ENCODE measurements at places on chromosomes 6 and 20.

- DNase-seq, result no peak
Measured at GRCh38 chr6:93794166-93794565, 374.8 kb upstream of the EPHA7 start.

DNA sequence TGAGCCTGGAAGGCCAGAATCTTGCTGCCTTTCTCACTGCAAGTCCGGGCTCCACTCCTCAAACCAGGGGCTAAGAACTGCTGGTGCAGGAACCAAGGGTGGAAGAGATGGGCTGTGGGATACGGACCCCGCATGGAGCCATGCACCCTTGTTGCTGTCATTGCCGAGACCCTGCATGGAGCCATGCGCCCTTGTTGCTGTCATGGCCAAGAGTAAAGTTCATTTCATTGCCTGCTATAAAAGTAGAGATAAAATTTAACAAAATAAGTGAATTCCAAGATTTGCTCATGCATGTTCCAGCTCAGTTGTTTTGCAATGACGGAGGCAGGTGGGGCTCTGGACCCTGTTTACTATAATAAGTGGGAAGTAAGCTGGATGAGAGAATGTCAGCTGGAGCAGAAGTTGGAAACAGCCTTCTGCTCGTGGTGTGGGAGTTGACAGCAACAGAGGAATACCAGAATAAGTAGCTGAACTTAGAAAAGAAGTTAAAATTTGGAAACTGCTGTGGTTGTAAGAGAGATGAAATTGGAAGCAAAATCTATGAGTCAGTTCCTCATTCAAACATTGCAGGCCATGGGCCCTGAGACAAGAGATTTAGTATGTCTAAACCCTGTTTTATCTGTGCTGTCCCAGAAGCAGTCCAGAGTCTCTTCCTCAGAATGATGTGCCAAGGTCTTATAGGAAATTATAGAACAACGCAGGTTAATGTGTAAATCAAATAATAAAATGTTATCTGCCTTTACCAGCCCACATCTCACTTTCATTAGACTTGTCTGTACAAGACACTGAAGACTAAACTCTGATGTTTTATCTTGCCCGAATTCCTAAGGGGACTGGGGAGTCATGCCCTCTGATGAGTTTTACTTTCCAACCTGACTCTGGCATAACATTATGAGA lies 15.8 kb upstream of the THBS2 start:
- DNase-seq, result no peak

GRCh38 chr6:4021854-4022695 lies 56.9 kb downstream of the FAM217A start:
- DNase-seq, result no peak

DNA sequence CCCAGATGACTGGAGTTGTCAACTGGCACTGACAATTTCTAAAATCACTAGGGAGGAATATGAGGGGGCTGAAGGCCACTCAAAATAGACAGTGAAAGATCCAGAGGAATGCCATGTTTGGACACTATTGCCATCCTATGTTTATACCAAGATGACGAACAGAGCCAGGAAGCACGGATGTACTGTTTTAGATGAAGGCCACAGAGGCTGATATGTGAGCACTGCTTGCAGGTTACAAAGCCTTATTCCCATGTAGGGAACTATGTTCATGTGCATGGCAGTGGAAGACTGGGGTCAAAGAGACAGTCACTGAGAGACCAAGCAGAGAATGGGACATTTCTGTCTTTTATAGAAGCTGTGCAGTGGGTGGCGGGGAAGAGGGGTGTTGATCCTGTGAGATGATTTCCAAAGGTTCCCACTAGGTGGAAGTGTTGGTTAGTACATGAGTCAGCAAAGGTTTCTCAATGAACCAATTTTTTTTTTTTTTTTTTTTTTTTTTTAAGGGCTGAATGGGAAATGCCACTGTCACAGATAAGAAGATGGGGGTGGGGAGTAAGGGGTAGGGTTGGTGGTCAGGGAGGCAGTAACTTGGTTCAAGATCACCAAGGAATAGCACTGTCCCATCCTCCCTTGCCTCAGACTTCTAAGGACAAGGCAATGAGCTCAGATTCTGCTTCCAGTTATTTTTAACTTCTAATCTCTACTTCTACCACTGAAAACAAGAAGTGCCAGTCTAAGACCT lies 46.7 kb upstream of the MOCS1 start:
- DNase-seq, result peak; percentile 31

GRCh38 chr20:2314759-2315439 lies 19.1 kb downstream of the TGM3 start:
- DNase-seq, result no peak

DNA sequence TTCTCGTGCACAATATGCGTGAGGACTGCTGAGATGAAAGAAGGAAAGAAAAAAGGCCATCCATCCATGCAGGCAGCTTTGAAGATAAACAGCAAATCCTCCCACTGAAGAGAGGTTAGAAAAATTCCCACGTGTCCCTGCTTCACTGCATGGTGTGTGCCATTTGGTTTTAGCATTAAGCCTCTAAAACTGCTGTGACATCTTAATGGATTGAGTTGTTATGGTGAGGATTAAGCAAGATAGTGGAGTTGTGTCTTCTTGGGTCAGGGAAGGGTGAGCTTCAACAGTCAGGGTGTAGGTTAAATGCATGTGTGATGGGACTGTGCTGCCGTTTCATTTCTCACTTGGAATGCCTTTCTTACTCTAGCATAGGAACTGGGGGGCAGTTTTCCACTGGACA lies 50.5 kb downstream of the ZNF831 start:
- DNase-seq, result no peak

DNA sequence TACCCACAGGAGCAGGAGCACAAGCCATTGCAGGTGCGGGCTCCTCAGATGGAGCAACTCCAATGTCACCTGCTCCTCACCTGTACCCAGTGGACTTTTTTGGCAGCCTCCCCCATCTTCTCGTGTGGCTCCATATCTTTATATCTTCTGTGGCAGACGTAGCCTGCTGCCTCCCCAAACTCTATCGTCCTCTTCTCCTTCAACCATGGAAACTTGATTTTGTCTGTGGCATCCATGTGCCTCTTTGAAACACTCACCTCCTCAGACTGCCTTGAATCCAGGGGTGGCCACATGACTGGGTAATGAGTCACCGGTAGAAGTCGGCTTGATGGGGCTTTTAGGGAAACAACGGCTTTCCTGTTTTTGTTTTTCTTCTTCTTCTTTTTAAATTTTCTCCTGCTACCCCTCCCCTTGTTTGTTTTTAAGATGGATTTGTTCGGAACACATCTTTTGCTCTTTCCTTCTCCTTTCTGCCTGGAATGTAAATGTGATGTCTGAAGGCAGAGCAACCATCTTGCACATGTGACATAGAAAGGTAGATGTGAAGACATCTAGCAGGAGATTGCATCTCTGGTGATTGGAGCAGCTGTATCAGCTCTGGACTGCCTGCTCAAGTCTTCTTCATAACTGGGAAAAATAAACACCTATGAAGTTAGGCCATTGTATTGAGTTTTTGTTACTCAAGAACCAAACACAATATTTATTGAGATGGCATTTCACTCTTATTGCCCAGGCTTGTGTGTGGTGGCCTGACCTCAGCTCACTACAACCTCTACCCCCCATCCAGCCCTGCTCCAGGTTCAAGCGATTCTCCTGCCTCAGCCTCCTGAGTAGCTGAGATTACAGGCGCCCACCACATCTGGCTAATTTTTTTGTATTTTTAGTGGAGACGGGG lies 69.9 kb upstream of the DDR1 start:
- DNase-seq, result no peak

DNA sequence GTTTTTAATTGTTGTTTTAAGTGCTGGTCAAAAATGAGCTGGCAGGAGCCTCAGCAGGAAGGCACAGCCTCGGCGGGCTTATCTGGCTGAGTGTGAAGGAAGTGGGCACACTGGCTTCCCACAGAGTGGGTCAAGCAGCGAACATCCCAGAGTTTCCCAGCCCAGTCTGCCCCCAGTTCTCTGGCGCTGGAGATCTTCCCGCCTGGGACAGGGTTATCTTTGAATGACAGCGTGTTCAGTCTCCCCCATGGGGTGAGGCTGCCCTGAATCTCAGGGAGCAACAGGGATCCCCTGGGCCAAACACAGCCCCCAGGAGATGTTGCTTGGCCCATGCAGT lies 122.2 kb upstream of the PTPN1 start:
- no peak for DNase-seq

DNA sequence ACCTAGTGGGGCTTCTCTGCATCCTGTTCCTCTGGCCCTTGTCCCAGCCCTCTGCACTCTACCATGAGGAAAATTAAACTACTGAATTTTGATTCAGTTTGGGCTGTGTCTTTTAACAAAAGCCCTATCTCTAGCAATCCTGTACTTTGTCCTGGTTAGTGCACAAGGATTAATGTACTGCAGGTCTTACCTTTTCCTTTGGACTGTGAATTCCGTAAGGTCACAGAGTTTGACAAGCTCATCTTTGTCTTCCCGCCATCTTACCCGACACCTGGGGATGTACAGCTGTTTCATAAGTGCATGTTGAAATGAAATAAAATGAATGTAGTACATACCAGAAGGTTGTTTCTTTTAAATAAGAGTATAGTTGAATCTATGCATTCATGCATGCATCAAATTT lies 41.5 kb upstream of the MYLIP start:
- no peak for DNase-seq

- DNase-seq, result no peak
Measured at GRCh38 chr20:35181731-35182130, 9.9 kb downstream of the PROCR start.

GRCh38 chr6:20655317-20655716 lies 121.1 kb downstream of the CDKAL1 start:
- no peak for DNase-seq

DNA sequence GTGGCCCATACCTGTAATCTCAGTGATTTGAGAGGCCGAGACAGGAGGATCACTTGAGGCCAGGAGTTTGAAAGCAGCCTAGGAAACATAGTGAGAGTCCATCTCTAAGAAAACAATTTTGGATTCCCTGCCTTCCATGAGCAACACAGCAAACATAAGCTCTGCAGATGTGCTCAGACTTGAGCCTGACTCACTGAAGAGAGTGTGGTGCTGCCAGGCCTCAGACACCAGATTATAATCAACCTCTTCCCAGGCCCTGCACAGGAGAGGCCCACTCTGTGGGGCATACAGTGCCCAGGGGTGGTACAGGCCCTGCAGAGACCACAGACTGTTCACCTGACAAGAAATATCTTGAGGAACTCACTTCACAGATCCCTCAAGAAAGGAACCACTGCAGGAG lies 19.9 kb downstream of the HLA-DPB1 start:
- DNase-seq, result no peak

GRCh38 chr6:46967826-46968349 lies 46.1 kb upstream of the ADGRF5 start:
- DNase-seq, result no peak

GRCh38 chr20:19701429-19701828 lies 56.6 kb upstream of the RIN2 start:
- no peak for DNase-seq

DNA sequence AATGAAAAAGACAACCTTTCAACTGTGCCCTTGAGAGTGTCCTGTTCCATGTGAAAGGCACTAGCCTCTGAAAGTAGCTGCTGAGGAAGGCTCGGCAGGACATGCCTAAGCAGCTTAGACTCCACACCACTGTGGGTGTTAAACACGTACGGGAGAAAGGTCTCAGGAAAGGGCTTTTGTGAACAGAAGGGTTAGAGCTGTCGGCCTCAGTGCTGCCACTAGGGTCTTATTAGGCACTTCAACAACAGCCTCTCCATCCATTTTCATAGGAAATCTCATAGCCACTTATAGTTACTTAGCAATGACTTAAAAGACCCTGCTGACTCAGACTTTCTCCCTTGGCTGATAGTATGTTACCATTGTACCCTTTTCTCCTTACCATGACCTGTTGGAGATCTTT lies 662.8 kb downstream of the TBC1D32 start:
- DNase-seq, result no peak

DNA sequence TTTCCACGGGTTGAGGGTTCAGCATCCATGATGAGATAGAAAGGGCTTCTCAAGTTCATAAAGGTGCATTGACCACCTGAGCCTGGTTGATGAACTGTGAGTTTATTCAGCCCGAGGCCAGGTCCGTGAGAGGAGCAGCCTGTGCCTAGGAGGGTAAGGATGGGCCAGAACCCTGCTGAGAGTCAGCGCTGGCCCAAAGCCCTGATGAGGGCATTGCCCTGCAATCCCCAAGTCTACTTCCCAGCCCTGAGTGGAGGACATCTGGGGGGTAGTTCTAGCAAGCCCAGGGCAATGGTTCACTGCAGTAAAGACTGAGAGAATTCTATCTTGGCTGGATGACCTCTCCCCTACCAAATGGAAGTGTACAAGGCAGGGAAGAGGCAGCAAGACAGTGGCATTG lies 123.3 kb upstream of the NXT1 start:
- no peak for DNase-seq

DNA sequence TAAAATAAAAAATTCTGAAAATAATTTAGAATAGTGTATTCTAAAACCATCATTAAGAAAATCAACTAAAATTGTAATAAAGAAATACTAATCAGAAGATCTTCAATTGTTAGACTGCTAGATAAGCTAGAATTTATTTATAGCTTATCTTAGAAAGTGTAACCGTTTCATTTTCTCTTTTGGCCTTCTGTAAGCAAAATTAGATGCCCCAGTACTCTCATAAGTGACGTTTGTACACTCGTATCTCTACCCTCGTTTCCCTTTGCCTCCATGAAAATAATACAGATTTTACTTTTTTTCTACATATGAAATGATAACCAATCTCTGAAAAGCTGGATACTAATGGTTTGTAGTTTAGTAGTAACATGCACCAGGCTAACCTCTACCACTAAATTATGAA lies 19.8 kb downstream of the DSE start:
- DNase-seq, result no peak

- DNase-seq, result no peak
Measured at GRCh38 chr6:83371423-83371822, 59.4 kb downstream of the ME1 start.

DNA sequence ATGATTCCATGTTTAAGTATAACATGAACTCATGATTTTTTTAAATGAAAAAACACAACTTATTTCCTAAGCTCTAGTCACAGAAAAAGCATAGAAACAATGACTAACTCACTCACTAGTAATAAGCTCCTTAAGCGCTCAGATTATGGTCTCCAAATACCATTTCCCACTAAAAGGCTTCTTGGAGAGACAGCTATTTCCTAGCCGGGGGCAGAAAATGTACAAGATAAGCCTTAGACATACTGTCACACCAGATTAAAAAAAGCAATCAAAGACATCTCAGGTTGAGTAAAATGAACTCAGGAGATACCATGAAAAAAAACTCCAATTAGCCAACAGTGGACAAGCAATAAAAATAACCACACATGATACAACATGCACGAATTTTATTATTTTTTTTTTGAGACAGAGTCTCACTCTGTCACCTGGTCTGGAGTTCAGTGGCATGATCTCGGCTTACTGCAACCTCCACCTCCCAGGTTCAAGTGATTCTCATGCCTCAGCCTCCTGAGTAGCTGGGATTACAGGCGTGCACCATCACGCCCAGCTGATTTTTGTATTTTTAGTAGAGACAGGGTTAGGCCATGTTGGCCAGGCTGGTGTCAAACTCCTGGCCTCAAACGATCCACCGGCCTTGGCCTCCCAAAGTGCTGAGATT lies 14.9 kb downstream of the SRPK1 start:
- DNase-seq, result no peak

DNA sequence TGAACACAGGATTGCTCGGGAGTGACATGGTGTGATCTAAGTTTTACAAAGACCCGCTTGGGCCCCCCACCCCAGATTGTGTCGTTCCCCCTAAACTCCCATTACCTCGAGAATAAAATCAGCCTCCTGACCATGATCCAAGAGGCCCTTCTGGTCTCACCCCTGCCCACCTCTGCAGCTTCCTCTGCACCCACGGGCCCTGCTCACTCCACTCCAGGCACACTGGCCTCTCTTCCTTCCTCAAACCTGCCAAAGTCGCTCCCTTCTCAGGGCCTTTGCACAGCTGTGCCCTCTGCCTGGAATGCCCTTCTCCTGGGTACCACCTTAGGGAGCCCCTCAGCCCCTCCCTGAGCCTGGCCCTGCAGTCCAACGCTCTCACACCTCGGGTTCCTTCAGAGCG lies 17.9 kb downstream of the TGM2 start:
- no peak for DNase-seq

Measured in HuH-7 (cell line).